Urothelium cell line (cell line): ENCODE measurements at places on chromosomes 1 and 21.
A peak's percentile ranks its signal among the peaks of the same experiment; 100 is the strongest.

- DNase-seq: no peak
Observed at GRCh38 chr21:31326522-31327242, 17.4 kb downstream of the TIAM1 start.

- no peak for DNase-seq
Observed at GRCh38 chr1:66251546-66251945, 282.4 kb upstream of the SGIP1 start.

DNA sequence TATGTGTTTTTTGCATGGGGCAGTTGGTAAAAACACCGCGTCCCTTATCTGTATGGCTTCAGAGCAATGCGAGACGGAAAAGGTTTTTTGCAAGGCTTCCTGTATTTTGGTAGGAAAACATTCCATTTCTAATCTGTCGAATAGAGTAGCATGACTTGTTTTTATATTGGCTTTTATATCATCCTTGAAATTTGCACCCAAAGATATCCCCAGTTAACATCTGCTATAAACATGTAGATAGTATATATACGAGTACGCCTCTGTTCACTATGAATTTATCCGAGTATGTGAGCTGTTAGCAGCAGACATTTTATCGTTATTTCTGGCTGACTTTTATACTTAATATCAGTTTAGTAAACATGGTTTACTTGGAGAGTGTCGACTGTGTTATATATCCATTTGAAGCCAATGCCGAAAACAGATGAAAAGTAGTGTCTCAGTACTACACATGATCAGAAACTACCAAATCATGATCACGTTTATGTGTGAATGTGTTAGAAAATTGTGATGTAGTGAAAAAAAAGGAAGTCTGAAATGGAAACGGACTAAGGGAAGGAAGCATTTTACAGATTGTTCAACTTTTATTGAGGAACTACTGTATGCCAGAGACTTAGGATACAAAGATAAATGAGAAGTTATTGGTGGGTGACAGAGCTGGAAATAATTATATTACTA lies 1.0 kb downstream of the LEPR start:
- DNase-seq: no peak

DNA sequence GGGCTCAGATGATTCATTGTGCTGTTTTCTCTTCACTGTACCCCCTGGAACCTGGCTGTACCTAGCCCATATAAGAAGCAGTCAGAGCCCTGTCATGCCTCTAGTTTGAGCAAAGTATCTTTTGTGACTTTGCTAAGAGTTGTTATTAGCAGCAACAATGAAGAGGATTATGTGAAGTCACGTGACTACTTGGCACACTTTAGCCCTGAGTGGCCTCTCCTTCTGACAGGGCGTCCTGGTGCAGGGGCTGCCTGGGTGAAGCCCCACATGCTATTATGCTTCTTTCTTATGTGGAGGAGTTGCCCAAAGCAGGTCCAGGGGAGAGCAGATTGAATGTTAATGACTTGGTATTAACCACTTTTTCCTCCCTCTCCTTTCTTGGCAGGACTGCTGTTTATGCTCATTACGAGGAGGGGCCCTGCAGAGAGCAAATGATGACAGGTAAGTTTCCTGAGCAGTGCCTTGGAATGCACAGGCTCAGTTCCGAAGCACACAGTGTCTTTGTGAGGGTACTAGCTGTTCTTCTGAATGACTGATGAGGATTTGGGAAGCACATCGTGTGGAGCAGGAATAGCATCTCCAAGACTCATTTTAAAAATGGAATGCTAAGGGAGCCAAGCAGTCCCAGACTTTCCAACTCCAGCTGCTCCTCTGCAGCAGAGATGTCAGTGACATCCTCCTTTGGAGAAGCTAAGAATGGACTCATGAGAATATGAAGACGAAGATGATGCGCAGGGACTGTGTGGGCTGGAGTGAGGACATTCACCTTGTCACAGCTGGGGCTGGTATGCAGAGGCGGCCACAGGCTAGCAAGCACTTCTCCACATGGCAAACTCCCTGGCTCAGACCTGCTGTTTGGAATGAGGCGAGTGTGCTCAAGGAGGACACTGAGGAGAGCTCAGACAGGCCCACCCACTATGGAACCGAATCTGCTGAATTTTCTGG lies 15.2 kb upstream of the ST3GAL3 start:
- DNase-seq: no peak

- DNase-seq: no peak
Observed at GRCh38 chr1:53557369-53557768, 98.2 kb downstream of the DMRTB1 start.

- no peak for DNase-seq
Observed at GRCh38 chr21:38346286-38346685, 89.5 kb downstream of the KCNJ15 start.

GRCh38 chr1:62090016-62090415 lies 104.6 kb upstream of the L1TD1 start:
- no peak for DNase-seq

- DNase-seq: no peak
Observed at GRCh38 chr1:220203816-220204215, 68.4 kb downstream of the RAB3GAP2 start.

DNA sequence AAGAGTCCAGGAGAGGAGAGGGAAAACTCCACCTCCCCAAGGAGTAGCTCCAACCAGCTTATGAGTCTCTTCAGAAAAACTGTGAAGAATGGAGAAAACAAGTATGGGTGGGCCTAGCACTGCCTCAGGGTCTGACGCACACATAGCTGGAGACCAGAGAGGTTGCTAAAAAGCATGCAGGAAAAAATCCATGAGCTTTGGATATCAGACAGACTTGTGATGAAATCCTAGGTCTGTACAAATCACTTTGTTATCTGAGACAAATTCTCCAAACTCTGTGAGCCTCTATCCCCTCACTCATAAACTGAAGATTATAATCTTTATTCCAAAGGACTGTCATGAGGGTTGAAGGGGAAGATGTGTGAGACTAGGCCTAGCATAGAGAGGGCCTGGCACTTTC lies 141.5 kb upstream of the FGGY start:
- DNase-seq: no peak

DNA sequence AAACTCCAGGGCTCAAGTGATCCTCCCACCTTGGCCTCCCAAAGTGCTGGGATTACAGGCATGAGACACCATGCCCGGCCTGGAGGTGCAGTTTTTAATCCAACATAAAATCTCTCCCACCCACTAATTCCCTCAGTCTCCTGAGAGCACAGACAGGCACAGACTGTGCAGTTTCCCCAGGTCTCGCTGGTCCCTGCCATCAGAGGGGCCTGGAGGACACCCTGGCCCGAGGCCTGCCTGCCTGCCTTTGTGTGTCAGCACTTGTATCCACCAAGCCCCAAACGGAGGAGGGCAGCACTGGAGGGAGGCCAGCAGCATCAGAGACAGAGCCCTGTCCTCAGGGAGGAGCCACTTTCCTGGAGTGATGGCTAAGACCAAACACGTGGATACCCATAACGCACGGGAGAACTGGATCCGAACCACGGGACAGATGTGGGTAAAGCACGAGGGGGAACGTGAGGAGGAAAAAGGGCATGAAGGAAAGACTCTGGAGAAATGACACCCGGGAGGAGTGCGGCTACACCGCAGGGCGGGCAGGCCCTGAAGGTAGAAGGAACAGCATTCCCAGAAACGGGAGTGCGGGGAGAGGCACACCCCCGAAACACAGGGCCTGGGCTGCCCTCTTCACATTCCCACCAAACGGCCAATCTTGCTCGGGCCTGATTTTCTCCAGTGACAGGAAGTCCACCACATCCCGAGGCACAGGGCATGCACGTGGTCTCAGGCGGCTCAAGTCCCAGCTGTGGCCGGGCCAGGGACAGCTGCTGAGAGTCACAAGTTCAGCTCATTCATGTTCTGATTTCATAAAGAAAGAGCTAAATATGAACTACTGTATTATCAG lies 29.7 kb downstream of the NPHP4 start:
- DNase-seq: no peak

GRCh38 chr1:5220421-5220820 lies 566.0 kb downstream of the AJAP1 start:
- DNase-seq: no peak

DNA sequence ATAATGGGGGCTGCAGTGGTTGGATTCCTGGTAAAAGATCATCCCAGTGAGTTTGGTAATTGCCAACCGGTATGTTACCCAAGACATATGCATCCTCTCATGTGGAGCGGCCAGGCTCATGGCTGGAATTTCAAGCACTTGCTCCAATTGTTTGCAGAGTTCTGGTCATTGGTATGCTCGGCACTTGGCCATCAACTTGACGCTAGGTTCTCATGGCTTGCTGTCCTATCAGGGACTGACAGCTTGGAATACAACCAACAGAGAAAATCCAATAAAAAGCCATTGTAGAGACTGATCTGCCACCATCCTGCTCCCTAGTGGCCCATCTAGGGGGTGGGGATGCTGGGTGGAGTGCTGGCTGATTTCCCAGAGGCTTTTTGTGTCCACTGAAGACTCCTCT lies 120.9 kb downstream of the EDEM3 start:
- no peak for DNase-seq

- DNase-seq: no peak
Observed at GRCh38 chr21:45804809-45805313, 161.3 kb downstream of the PCBP3 start.

GRCh38 chr1:210201681-210202080 lies 30.9 kb upstream of the SERTAD4 start:
- DNase-seq: no peak

GRCh38 chr1:86491171-86491950 lies 22.6 kb downstream of the CLCA1 start:
- DNase-seq: no peak

GRCh38 chr1:21034725-21035628 lies 141.7 kb downstream of the EIF4G3 start:
- DNase-seq: no peak

- no peak for DNase-seq
Observed at GRCh38 chr1:226603022-226603857, 54.7 kb downstream of the STUM start.

DNA sequence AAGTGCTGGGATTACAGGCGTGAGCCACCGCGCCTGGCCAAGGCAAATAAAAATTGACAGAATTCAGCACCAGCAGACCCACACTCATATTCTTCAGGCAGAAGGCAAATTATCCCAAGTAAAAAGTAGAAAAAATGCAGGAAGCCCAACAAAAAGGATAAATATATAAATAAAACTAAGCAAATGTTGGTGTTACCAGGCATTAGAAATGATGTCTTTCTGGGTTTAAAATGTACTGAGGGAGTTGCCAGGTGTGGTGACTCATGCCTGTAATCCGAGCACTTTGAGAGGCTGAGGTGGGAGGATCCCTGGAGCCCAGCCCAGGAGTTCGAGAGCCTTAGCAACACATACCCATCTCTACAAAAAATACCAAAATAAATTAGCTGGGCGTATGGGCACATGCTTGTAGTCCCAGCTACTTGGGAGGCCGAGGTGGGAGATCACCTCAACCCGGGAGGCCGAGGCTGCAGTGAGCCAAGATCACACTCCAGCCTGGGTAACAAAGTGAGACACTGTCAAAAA lies 6.3 kb downstream of the INTS11 start:
- DNase-seq: peak; percentile 50

GRCh38 chr1:25006770-25007169 lies 76.7 kb upstream of the RUNX3 start:
- DNase-seq: no peak

DNA sequence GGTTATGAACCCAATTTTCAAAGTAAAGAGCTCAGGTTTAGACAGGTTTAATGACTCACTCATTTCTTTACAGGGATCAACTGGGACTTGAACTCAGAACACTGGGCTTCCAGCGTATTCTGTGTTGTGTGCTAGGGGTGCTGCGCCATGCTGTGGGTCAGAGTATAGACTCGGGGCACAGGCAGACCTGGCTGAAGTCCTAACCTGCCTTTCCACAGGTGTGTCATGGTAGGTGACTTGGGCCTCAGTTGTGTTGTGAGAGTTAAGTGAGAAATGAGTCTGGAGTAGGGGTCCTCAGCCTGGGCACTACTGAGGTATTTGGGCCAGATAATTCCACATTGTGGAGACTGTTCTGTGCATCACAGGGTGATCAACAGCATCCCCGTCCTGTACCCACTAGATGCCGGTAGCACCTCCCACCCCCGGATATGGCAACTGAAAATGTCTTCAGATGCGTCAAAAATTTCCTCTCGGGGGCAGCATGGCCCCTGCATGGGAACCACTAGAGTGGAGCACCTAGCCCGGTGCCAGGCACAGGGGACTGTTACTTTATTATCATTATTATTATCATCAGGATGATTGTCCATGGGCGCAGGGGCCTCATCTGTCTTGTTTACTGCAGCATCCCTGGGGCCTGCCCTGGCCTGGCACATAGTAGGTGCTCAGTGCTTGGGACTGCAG lies 575.5 kb downstream of the PTPRU start:
- no peak for DNase-seq

- peak; percentile 61 for DNase-seq
Observed at GRCh38 chr1:31413405-31414001, 490 bp downstream of the SERINC2 start.

DNA sequence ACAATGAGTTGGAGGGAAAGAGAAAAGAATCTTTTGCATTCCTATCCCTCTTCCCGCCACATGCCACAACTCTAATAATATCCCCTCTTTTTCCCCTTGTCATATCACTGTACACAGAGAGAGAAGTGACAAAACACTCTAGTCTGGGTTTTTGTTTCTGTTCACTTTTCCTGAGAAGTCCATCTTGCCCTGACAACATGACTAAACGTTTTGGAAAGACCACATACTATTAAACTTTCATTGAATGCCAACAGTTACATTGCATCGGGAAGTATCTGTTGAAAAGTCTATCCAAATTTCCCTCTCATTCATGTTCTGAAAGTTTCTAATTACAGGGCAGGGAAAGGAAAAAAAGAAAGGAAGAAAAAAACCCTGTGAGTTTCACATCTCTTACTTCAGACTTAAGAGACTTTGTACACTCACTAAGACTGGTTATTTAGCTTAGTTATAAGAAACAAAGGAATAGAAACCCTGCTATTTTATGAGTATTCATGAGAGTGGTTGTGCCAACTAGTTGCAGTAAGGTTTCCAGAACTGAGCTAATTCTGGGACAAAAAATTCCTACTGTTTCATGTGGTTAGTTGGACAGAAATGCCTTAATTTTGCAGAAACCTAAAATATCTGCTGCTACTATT lies 16.9 kb downstream of the PLA2G4A start:
- no peak for DNase-seq

GRCh38 chr1:72119491-72119890 lies 162.8 kb downstream of the NEGR1 start:
- DNase-seq: no peak

- DNase-seq: peak; percentile 65
Observed at GRCh38 chr21:32007456-32007855, 134.6 kb downstream of the HUNK start.

DNA sequence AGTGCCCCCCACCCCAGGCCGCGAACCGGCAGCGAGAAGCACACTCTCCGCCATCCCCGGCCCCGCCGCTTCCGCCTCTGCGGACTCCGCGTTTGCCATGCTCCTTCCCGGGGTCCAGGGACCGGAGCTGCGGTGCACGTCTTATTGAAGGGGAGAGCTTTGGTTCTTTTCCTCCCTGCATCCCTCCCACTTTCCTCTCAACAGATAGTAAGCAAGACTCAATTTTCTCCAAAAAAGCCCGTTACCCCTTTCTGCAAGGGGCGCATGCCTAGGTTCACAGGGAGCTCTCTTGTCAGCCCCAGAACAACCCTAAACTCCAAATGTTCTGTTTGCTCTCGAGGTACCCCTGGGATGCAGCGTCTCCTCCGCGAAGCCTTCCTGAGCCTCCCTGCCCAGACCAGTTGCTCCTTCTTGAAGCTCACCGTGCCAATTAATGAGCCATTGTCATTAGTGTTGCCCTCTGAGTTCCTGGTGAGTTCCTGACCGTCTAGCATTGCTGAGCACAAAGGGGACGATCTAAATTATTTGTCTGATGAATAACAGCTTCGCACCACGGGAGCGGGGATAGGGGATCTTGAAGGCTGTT lies 8.1 kb downstream of the FOXD3 start:
- DNase-seq: no peak
